Mammary epithelial cell (primary cell): ENCODE measurements at places on chromosomes 11 and 22.

GRCh38 chr11:36238036-36238631 is 51.1 kb downstream of the COMMD9 start:
- DNase-seq: no peak

- DNase-seq: peak; percentile 46
Measured at GRCh38 chr22:25582946-25583345, 18.5 kb downstream of the GRK3 start.

GRCh38 chr22:44458044-44459020 is 39.7 kb downstream of the RTL6 start:
- DNase-seq: no peak

GRCh38 chr11:34537636-34538035 is 24.0 kb upstream of the ELF5 start:
- peak; percentile 17 for DNase-seq

DNA sequence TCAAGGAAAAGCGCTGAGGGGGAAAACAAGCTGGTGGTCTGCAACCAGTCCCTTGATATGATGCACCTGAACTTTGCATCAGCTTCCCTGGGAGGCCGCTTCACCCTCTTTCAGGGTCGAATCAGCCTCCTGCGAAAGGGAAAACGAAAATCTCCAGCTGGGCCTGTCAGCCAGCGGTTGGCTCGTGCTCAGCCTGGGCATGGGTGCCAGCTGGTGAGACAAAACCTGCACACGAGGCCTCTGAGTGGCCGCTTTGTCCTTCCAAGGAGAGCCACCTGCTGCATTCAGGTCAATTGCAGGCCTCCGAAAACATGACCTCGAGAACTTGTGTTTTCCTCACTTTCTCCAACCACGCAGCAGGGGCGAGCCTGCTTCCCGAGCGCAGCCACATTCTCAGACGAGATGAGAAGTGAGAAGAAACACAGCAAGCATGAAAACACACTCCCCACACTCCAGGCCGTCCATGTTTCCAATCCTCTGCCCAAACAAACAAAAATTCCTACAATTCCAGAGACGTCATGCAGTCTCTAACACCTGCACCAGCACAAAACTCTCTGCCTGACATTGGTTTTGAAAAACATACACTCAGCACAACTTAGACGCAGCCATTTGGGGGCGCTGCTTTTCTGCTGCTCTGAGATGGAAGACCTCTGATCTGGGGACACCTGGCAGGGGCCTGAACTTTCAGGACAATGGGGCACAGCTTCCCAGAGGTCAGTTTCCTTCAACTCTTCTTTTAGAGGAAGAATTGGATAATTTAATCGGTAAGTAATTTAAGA is 77.1 kb downstream of the DHCR7 start:
- no peak for DNase-seq
